ENCODE measurements at places on chromosomes 3 and 15.

DNA sequence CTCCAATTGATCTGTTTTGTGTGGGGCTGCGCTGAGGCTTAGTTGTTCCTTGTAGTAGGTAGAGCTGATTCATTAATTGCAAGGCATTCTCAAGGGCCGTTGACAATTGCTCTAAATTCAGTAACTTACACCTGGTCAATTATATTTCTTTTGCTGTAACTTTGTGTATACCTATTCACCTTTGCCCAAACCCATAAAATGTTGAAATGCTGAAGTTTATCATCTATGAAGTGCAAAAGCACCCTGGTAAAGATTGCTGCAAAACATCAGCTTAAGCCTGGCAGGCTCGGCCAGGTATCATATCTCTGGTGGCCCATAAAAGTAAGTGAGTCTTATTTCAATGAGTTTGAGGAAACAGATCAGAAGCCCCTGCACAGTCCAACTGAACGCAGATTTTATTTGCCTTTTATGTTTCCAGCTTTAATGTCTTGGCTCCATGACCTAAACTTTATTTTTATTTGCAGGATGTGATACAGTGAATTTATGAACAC, 203.6 kb upstream of the SLCO3A1 start:
- no peak for DNase-seq

GRCh38 chr3:4856986-4857385, 122.3 kb upstream of the BHLHE40 start:
- DNase-seq: no peak

DNA sequence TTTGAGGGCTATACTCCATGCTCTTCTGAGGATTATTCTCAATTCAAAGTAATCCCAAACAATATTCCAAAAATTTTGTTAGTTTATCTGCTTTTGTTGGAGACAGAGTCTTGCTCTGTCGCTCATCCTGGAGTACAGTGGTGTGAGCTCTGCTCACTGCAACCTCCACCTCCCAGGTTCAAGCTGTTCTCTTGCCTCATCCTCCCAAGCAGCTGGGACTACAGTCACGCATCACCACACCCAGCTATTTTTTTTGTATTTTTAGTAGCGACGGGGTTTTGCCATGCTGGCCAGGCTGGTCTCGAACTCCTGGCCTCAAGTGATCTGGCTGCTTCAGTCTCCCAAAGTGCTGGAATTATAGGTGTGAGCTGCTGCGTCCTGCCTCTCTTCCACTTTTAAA, 39.1 kb downstream of the MEF2A start:
- DNase-seq: no peak

GRCh38 chr15:77542491-77543001, 90.2 kb downstream of the LINGO1 start:
- DNase-seq: no peak

GRCh38 chr3:194395778-194396538, 3.1 kb downstream of the GP5 start:
- DNase-seq: peak; percentile 25

DNA sequence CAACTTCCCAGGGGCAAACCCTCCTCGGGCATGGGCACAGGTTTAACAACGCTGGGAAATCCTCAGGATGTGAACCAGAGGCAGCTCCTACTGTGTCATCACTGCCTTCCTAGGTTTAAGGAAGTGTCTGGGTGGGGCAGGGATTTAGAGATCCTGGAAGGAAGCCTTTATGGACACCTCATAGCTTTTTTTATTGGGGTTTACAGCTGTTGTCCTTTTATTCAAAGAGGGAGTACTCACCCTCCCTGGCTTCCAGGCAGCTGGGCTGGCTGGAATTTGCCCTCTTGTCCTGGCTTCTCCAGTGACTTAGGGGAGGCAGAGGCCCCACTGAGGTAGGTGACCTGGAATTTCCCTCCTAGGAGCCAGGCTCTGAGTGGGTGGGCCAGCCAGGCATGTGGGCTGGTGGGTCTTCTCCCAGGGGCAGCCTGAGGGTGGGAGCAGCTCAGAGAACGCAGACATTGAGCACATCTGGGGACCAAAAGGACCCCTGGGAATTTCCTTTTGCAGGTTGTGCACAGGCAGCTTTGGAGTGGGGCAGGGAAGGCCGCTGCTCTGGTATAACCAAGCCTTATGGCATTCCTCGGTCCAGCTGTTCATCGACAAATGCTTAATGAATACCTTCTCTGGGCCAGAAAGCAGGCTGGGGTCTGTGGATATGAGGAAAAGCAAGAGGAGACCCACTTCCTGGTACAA, 13.5 kb upstream of the FAM3D start:
- no peak for DNase-seq

DNA sequence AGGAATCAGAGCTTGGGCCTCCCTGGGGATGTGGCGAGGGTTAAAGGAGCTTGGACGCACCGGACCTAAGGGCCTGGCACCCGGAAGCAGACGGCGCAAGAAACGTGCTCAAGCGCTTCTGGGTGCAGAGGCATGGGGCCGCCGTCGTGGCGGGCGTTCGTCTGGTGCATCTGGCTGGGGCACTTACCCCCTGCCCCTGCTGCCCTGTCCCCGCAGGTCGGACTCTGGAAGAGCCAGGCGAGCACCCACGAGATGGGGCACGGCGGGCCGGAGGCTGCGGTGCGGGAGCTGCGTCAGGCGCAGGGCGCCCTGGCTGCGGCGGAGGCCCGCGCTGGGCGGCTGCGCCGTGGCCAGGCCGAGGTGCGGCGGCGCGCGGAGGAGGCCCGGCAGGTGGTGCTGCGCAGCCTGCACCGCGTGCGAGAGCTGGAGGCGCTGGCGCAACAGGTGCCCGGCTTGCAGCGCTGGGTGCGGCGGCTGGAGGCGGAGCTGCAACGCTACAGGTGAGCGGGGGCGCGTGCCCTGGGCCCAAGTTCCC, 2.5 kb downstream of the EFCC1 start:
- no peak for DNase-seq

- no peak for DNase-seq
Measured at GRCh38 chr3:12961007-12961696, 112.1 kb downstream of the IQSEC1 start.

DNA sequence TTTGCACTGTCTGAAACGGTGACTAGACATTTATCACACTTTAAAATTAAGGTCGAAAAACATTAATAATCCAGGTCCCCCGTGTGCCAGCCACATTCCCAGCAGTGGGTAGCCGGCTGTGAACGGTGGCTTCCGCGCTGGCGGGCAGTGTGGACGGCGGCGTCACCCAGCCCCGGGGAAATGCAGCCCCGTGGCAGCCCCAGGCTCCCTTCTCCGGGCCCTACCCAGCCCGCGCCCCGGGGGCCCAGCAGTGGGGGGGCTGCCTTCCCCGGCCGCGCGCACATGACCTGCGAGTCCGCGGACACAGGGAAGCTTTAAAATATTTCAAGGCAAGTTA, 25.3 kb downstream of the GABRA5 start:
- DNase-seq: no peak

DNA sequence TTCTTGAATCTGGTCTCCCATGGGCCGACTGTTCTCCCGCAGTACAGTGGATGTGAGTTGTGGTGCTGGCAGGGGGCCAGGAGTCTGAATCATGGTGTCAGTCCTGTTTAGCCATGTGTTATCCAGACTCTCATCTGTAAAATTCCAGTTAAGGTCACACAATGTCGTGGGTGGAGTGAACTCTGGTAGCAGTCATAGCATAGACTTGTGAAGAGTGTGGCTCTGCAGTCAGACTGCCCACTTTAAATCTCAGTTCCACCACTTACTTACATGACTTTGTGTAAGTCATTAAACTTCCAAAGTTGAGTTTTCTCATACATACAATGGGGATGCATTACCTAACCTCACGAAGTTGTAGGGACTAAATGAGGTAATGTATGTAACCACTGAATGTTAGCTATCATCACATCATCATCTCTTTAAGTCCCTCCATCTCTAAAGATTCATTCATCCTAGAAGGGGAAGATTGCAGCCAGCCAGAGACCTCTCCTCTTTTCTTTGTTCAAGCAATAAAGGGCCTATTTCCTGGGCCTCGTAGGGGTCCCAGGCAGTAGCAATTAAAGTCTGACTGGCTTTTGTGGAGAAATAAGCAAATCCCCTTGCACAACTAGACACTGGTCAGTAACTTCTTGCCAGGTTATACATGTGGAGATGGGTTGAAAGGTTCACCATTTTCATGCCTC, 93.9 kb downstream of the PCCB start:
- DNase-seq: no peak

DNA sequence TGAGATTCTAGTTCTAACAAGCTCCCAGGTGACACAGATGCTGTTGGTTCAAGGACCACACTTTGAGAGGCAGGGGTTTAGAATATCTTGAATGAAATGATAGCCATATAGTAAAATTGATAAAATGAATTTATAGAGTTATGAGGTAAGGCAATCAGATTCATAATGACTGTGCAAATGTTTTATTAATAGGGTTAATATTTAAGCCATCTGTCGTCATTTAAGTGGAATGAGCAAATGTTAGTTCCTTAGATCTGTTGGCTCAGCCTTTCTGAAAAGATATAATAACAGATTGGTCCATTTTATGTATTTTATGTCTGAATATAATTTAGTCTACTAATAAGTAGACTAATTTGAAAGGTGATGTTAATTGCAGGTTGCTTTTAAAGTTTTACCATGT, 12.9 kb downstream of the REC114 start:
- no peak for DNase-seq

GRCh38 chr15:89633585-89633984, 21.7 kb downstream of the KIF7 start:
- no peak for DNase-seq

- DNase-seq: peak; percentile 57
Measured at GRCh38 chr3:71069797-71070196, 513.7 kb downstream of the FOXP1 start.

DNA sequence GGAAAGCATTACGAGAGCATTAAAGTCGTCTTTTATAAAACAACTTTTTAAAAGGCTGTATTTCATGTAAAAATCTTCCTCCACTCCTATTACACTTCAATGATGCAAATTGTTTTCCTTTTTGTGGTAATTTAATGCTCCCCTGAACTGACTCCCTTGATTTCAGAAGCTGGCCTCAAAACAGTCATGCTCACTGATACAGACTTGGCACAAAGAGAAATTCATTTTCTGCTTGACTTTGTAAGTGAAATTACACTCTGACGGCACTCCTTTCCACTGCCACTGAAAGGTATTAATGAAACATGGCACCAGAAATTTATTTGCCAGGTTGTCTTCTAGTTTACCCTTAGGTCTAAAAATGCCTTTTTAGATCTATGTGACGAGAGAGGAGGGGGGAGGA, 215.5 kb downstream of the LRRC3B start:
- DNase-seq: no peak

GRCh38 chr3:178480795-178481194, 55.4 kb upstream of the KCNMB2 start:
- no peak for DNase-seq

GRCh38 chr15:45200001-45200798, 12.4 kb upstream of the SHF start:
- DNase-seq: peak; percentile 98

DNA sequence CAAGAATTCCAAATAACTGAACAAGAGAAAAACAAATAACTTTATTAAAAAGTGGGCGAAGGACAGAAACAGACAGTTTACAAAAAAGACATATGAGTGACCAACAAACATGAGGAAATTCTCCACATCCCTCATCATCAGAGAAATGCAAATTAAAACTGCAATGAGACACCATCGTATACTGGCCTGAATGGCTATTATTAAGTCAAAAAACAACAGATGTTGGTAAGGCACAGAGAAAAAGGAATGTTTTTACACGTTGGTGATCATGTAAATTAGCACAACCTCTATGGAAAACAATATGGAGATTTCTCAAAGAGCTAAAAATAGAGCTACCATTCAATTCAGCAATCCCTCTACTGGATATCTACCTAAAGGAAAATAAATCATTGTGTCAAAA, 1260.4 kb upstream of the ALCAM start:
- no peak for DNase-seq

- DNase-seq: no peak
Measured at GRCh38 chr15:87219650-87220615, 1036.6 kb downstream of the NTRK3 start.

DNA sequence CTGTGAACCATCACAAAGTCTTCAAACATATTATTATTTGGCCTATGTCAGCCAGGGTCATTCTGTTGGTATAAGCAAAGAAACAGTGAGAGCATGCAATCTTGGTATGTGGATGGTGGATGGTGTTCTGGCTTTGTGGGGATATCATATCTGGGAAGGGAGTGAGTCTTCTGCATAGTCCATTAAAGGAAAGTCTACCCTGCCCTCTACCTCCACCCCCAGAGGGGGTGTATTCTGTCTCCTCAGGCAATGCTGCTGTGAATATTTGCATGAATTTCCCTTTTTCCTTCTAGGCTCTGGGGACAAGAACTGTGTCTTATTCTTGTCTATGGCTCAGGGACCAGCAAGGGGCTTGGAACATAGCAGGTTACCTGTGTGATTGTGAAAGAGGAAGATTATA, 495.8 kb downstream of the PDCD6IP start:
- no peak for DNase-seq

DNA sequence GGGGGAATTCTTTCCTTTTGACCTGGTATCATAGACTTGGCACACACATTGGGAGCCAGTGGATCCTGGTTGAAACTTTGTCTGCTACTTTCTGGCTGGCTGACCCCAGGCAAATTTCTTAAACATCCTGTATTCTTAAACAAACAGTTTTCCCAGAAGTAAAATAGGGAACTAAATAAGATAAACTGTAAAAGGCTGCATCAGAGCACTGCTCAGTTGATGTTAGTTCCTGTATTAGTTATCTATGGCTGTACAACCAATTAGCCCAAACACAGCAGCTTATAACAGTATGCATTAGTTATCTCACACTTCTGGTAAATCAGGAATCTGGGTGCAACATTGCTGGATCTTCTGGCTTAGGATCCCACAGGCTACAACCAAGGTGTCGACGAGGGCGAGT, 73.1 kb upstream of the SLCO3A1 start:
- DNase-seq: no peak

DNA sequence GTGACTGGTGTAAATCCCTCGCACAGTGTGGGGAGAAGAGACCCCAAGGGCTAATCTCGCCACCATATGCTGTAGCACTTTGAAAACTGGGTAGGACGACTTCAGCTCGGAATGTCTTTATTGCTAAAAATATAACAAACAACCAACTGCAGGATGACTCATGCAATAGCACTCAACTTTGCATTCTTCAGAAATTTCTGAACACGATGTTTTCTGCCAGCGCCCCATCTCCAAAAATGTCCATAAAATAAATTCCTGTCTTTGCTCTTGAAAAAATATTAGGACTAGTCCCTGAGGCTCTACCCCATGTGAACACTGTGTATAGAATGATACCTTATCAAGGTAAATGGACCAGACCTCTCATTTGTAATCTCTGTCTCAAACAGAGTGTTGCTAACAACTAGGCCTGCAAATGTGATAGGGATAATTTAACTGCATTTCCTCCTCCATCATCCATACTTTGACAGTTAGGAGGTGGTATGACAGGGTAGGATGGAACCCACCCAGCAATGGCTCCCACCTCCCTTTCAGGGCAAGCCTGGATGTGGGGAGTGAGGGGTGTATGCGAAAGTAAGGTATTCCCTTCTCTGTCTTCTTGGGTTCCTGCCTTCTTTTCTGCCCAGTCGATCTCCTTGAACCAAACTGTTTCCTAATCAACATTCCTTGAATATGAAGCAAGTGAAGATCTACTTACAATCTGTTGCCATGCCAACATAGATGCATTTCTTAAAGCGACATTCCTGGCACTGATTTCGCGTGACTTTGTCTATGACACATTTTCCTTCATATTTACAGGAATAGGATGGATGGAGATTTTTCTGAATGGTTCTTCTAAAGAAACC, 201.1 kb downstream of the NR1D2 start:
- no peak for DNase-seq
